Karpas-422 (cell line): ENCODE measurements at places on chromosomes 6 and 20. TPM values are rescaled to one million over a fixed set of nuclear protein-coding genes. Genes with fewer than 3 reads are reported as not detected.
A peak's percentile ranks its signal among the peaks of the same experiment; 100 is the strongest.

- peak overlapping the region; percentile 76 for H3K27ac ChIP-seq
- H3K27me3 ChIP-seq: no peaks in the 10 kb centered on the region
- DNase-seq: no peak
- H3K36me3 ChIP-seq: no peaks in the 10 kb centered on the region
- peaks cover 26% of the 10 kb centered on the region for H3K4me1 ChIP-seq
Observed at GRCh38 chr6:135305684-135306083, 124.6 kb downstream of the MYB start.

DNA sequence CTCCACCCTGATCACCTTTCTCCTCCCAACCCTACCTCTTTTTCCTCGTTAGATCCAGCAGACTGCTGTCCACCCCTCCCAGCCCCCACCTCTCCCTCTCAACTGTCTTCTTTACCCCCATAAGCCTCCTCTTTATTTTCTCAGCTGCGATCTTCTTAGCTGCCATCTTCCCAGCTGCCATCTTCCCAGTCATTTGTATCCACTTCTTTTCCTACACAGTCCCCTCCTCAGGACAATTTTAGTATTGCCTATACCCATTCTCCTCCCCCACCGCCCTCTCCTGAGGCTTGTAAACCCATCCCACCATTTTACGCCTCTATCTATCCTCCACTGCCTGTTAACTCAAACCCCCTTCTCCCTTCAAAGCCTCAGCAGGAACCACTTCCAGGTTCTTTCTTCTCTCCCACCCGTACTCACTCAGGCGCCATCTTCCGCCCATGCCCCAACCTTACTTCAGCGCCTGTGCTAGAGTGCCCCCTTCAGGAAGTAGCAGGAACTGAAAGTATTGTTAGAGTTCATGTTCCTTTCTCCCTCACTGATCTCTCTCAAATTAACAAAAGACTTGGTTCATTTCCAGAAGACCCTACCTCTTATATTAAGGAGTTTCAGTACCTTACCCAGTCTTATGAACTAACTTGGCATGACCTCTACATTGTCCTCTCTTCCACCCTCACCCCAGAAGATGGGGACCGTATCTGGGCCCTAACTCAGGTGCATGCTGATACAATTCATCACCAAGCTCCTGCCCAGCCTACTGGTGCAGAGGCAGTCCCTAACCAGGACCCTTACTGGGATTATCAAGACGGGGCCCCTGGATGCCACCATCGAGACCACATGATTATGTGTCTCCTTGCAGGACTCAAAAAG is 236.0 kb downstream of the ADGRG6 start:
- H3K36me3 ChIP-seq: no peaks in the 10 kb centered on the region
- H3K27ac ChIP-seq: no peak overlapping the region
- H3K4me3 ChIP-seq: peak overlapping the region; percentile 57; the same call in 1 of the 2 replicates
- H3K4me1 ChIP-seq: peaks cover 3% of the 10 kb centered on the region

GRCh38 chr20:32157611-32158010 is 48.1 kb downstream of the TM9SF4 start:
- no peak overlapping the region for H3K4me3 ChIP-seq
- DNase-seq: no peak
- H3K27ac ChIP-seq: no peak overlapping the region
- peaks cover 5% of the 10 kb centered on the region; the same call in 1 of the 2 replicates for H3K36me3 ChIP-seq
- no peaks in the 10 kb centered on the region for H3K27me3 ChIP-seq

MEI4 gene
- not detected in 2 replicates for total RNA-seq

DNA sequence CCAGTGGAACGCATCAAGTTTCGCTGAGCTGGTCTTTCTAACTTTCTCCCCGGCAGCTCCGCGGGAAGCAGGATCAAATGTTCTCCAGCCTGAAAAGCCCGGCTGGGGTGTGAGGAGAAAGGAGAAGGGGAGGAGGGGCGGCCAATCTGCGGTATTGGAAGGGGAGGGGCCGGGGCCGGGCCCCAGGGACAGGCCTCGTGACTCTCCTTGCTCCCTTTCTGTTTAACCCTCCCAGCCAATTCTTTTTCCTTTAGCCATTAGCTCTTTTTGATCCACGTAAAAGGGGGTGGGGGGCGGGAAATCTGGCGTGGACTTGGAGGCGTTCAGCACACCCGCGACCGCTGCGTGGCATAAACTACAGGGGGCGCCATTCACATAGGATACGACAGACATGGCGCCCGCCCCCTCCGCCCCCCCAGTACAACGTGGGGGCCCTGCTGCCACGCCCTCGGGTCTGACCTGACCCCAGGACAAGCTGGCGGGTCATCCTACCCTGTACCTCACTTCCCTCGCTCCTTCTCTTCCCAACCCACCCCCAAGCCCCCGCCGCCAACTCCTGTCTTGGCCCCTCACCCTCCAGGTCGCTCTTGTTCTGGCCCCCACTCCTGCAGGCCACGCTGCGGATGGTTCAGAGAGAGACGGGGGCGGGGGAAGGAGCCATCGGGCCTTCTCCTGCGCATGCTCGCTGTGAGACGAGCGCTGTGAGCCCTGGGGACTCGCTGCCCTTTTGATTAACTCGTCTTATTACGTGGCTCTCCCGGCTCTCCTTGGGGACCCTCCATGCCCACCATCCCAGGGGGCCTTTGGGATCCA is 7.8 kb upstream of the MDGA1 start:
- no peaks in the 10 kb centered on the region for H3K36me3 ChIP-seq
- peak overlapping the region; percentile 47; the same call in 1 of the 2 replicates for H3K4me3 ChIP-seq
- H3K27me3 ChIP-seq: no peaks in the 10 kb centered on the region
- H3K4me1 ChIP-seq: peaks cover 5% of the 10 kb centered on the region
- no peak overlapping the region for H3K27ac ChIP-seq
